ENCODE measurements at places on chromosomes 5 and 9.

GRCh38 chr9:223152-223551, 8.5 kb downstream of the DOCK8 start:
- DNase-seq, result no peak

GRCh38 chr5:75756981-75757380, 39.7 kb upstream of the POC5 start:
- no peak for DNase-seq

- DNase-seq, result no peak
Observed at GRCh38 chr5:153926201-153926600, 112.5 kb downstream of the FAM114A2 start.

DNA sequence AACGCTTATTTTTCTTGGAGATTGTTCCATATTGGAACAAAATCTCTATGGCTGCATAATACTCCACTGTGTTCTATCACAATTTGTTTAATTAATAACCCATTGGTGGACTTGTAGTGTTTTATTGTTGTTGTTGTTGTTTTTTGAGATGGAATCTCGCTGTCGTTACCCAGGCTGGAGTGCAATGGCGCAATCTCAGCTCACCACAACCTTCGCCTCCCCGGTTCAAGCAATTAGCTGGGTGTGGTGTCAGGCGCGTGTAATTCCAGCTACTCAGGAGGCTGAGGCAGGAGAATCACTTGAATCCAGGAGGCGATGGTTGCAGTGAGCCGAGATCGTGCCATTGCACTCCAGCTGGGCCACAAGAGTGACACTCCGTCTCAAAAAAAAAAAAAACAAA, 38.7 kb downstream of the SPRY4 start:
- no peak for DNase-seq

DNA sequence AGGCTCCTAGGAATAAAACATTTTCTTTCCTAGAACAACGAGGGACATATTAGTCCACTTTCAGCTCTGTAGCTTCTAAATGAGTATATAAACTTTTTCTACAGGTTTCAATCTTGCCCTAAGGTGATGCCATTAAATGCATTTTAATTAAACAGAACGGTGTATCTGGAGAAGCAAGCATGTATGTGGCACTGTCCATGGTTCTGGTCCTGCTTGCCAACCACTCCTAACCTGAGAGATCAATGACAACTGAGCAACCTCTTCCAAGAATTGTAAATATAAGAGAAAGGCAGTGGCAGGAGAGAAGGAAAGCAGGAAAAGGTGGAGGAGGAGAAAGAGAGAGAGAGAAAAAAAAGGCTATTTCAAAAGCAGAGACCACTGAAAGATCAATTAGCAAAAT, 95.6 kb upstream of the SPOCK1 start:
- no peak for DNase-seq

- no peak for DNase-seq
Observed at GRCh38 chr9:3296536-3296935, 229.3 kb downstream of the RFX3 start.

DNA sequence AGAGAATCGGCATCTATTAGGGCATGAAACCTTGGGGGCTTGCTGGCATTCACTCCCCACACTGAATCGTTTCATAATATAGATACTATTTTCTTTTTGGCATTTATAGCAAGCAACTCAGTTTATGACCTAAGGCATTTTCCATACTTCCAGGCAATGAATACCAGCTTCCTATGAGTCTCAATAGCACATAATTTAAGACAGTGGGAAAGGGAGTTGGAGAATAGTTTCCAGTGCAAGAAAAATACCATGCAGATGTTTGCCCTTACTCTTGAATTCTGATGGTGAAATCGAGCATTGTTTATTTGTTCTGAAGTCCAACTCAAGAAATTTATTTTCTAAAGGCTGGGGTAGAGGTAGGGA, 175.8 kb upstream of the KLF9 start:
- DNase-seq, result no peak

GRCh38 chr9:98365781-98366180, 110.3 kb upstream of the TBC1D2 start:
- DNase-seq, result no peak

DNA sequence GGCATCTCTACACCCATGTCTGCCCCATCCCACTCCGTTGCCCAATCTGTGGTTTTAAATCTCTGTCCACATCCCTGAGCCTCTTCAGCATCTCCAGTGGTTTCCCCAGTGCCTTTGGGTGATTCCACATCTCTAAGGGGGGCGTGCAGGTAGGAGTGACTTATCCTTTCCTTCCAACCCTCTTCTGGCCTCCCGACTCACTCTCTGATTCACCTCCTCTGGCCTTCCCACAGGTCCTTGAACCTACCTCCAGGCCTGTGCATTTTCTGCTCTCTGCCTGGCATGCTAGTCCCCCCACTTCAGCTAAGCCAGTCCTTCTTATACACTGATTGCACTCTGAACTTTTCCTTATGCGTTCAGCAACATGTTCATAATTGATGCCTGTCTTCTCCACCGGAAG, 99.0 kb downstream of the RALGPS1 start:
- no peak for DNase-seq

GRCh38 chr9:89574309-89574708, 30.5 kb upstream of the GADD45G start:
- no peak for DNase-seq

- DNase-seq, result no peak
Observed at GRCh38 chr9:136359774-136360718, 3.5 kb downstream of the DNLZ start.

- DNase-seq, result no peak
Observed at GRCh38 chr9:127076860-127077643, 45.4 kb downstream of the ANGPTL2 start.

DNA sequence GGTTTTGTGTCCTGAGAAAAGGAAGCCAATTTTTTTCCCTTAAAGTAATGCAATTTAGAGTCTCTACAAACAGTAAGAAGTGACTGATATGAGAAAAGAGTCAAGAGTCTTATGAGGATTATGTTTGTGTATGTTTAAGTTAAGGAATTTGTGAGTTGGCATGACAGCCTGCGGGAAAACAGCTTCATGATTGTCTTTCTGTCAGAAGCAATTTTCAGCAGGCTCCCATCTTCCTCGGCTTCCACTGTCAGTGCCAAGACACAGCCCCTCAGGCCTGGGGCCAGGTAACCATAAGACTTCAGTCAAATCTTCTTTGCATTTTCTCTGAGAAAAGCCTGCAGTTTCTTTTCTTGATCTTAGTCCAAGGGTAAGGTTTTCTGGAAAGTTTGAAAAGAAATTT, 17.0 kb upstream of the SELENOP start:
- no peak for DNase-seq

DNA sequence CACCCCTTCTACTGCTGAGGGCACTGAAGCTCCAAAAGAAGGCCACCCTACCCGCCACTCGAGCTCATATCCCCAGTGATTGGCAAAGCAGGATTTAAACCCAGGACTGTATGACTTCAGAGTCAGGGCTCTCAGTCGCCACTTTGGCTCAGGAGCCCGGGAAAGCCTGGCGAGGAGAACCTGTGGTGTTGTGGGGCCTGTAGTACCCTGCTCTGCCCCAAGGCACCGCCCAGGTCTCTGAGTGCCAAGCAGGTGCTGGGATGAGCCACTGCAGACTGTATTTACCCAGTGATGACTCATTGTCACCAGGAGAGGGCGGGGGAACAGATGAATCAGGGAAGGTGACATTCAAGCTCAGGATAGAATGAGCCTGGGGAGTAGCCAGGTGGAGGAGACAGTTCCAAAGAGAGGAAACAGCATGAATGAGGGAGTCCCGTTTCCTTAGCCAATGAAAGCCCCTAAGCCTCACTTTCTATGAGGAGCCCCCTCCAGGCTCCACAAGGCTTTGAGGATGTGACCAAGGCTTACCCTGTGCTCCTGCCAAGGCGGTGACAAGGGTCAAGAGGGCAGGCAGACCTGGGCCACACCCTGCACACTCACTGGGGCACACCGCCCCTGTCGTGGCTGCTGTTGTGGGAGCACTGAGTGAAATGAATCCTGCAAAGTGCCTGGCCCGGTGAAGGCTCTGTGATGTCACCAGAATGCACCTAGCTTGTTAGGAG, 17.8 kb upstream of the DPM2 start:
- DNase-seq, result peak; percentile 69

DNA sequence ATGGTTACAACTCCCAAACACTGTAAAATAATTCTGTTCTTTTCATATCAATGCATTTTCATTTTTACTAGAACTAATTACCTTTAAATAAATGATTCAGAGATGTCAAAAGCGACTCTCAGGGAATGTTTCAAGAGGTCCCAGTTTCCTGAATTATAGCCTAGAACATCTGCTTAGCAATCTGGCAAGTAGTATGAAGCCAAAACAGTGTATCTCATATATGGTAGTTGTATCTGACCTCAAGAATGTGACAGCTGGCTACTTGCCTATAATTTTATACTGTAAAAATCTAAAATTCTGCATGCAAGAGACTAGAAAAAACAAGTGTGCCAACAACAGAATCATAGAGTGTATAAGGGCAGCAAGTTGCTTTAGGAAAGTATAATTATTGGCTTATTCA, 187.7 kb upstream of the POU5F2 start:
- DNase-seq, result no peak

GRCh38 chr5:133829786-133830185, 138.6 kb downstream of the C5orf15 start:
- DNase-seq, result no peak

- DNase-seq, result no peak
Observed at GRCh38 chr9:125999504-125999881, 252.3 kb downstream of the PBX3 start.

DNA sequence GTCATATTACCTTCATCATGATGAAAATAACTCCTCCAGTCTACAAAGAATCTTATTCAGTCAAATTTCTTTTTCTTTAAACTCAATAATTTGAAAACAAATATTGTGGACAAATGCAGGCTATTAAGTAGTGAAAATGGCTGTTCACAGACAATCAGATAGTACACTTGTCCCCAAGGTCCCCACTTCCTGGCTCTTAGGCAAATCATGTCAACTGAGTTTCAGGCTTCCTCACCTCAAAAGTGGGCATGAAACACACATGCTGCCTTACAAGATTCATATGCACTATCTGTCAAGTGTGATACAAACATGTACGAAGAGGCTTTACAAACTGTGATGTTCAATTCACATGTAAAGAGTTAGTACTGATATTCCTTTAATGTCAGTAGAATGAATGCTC, 385.2 kb upstream of the SEMA6A start:
- DNase-seq, result no peak

DNA sequence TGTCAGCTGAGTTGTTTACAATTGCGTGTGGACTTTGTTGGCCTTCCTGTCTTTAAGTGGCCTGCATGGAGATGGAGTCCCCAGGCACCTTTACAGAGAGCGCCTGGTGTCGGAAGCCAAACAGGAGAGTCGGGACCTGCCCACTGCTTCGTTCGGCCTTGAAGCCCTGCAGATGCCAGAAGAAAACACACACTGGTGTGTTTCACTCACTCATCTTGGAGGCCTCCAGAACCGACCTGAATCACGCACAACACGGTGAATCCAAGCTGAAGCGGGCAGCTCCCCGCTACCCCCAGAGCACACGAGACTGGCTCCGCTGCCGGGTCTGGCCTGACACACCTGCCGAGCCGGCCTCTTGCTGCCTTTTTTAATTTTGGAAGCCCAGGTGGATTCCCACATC, 419.4 kb upstream of the IRX4 start:
- no peak for DNase-seq

DNA sequence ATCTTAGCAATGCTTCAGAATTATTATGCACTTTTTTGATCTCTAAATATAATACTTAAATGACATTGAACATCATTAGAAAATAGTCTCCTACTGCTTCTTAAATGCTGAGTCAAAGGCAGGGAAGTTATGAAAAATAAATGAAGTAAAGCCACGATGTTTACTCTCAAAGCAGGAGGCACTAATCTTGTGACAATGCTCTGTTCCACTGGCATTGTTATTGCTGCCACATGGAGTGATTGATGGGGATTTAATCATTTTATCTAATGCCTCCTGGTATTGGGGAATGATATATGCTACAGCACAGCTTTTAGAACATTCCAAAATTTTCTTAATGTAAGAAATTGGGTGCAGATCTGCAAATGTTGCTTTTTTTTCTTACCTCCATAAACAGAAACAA, 1655.4 kb upstream of the NUDT12 start:
- no peak for DNase-seq

GRCh38 chr5:111975133-111975532, 218.1 kb upstream of the NREP start:
- no peak for DNase-seq

- DNase-seq, result no peak
Observed at GRCh38 chr5:15995341-15996052, 184.1 kb downstream of the MARCHF11 start.

- no peak for DNase-seq
Observed at GRCh38 chr5:103174147-103174546, 54.0 kb downstream of the PPIP5K2 start.

DNA sequence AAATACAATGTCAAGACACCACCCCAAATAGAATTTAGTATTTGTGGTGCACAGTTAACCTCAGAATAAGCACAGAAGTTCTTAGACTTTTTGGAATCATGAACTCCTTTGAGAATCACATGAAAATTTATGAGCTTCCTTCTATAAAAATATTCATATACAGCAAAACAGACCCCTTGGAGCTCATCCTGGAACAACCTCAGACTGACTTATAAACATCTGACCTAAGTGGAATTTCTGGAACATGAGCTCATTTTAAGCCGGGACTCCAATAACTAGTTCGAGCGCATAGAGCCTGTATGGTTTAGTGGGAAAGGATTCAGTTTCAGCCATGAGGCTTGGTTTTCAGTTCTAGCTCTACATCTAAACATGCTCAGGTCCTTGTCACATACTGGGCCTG, 192.3 kb downstream of the DEPDC1B start:
- DNase-seq, result no peak

- no peak for DNase-seq
Observed at GRCh38 chr5:177336112-177336511, 15.4 kb downstream of the LMAN2 start.

DNA sequence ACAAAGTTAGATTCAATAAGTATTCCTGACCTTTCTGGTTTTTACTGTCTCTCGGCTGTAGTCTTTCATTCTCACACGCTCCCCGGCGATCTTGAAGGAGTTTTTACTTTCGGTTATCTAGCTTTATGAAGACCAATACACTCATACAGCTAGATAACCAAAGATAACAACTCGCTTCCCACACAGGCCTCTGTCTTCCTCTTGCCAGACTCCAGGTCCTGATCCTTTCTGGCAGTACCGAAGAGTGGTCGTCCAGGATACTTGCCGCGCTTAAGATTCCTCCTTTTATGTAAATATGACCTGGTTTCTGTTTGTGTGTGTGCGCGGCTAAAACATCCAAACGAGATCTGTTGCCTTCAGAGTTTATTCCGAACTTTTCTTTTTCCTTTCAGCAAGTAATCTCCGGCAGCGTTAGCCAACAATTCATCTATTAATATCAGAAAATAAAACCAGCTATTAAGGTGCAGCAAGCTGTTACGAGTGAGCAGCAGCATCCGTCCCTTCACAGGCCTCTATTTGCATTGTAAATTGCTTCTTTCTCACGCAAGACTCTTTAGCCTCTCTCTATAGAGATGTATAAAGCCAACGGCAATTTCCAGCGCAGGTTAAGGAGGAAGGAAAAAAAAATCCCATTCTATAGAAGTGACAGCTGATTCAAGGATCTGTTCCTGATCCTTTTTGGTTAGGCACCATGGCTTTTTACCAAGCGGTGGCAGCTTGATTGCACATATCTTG, 216.1 kb downstream of the MEF2C start:
- DNase-seq, result no peak

GRCh38 chr5:96017951-96018350, 56.3 kb upstream of the ELL2 start:
- DNase-seq, result no peak

Measured in activated CD8-positive, alpha-beta memory T cell treated with anti-CD3 and anti-CD28 coated beads for 4 hours (primary cell).